ENCODE measurements at places on chromosomes 5 and 9. TPM values are rescaled to one million over a fixed set of nuclear protein-coding genes. Genes with fewer than 3 reads are reported as not detected.

DNA sequence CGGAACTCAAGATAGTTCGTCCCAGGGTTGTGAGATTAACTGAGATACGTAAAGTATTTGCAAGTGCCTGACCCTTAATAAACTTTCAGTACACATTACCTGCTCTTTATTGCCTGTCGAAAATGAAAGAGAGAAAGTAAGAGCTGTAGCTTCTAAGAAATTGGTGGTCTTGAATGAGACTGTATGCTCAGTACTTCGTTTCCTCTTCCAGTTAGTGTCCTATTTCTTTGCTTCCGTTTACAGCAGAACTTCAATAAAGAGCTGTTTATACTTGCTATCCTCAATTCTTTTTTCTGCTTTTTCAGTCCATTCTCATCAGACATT is 534 bp downstream of the SRFBP1 start:
- peaks cover 13% of the 10 kb centered on the region for H3K36me3 ChIP-seq
- H3K4me1 ChIP-seq: no peaks in the 10 kb centered on the region
- H3K27me3 ChIP-seq: no peaks in the 10 kb centered on the region
- DNase-seq: no peak

- H3K36me3 ChIP-seq: peaks cover 20% of the 10 kb centered on the region
- H3K4me3 ChIP-seq: no peak overlapping the region
- no peak for DNase-seq
- no peaks in the 10 kb centered on the region for H3K27me3 ChIP-seq
- H3K27ac ChIP-seq: no peak overlapping the region
Observed at GRCh38 chr5:127254729-127255284, 35.8 kb upstream of the MEGF10 start.

- no peaks in the 10 kb centered on the region for H3K36me3 ChIP-seq
- no peak for DNase-seq
- H3K27ac ChIP-seq: no peak overlapping the region
- H3K4me3 ChIP-seq: no peak overlapping the region
Observed at GRCh38 chr5:56649569-56649968, 165.8 kb upstream of the MAP3K1 start.

GRCh38 chr9:16670791-16671190 is 199.7 kb downstream of the BNC2 start:
- no peaks in the 10 kb centered on the region for H3K36me3 ChIP-seq
- DNase-seq: no peak
- no peak overlapping the region for H3K4me3 ChIP-seq
- no peak overlapping the region for H3K27ac ChIP-seq

DNA sequence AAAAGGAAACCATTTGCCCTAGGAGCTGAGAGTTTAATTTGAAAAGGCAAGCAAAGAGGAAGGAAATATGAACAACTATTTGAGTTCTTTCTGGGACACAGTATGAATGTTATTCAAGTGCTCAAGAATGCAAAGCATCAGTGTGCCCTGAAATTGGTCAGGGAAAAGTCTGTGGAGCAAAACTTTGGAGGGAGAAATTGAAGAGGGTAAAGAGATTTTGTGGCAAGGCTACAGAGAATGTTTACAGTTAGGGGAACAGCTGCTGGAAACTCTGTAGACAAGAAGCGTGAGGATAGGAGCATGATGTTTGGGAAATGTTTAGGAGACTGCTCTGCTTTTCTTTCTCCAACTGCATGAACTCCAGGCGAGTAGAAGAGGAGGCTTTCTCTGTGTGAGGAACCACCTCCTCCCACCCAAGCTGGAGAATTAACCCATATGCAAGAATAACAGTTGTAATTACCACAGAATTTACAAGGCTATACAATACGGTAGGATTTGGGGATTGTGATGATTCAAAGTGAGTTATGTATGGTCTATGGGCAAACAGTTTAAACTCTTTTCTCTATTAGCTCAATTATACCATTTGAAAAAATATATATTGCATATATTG is 75.4 kb upstream of the IL7R start:
- H3K36me3 ChIP-seq: no peaks in the 10 kb centered on the region
- H3K4me1 ChIP-seq: no peaks in the 10 kb centered on the region
- H3K4me3 ChIP-seq: no peak overlapping the region
- no peak for DNase-seq
- H3K27ac ChIP-seq: no peak overlapping the region

Gene HSPB3
- not detected for total RNA-seq

DNA sequence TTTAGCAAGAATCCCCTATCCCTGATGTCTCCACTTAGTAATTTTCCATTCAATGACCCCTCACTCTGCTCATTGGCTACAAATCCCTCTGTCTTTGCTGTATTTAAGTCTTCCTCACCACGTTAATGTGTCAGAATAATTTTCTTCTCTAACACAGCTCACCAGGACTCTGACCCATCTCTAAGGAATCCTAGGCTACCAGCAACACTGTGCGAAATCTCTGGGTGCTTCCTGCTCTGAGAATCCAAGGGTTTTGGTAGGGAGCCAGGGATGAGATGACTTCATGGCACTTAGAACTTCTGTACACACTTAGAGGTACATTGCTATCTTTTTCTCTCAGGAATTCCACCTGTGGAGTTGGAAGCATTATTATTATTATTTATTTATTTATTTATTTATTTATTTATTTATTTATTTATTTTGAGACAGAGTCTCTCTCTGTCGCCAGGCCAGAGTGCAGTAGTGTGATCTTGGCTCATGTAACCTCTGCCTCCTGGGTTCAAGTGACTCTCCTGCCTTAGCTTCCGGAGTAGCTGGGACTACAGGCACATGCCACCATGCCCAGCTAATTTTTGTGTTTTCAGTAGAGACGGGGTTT is 53.5 kb downstream of the FOXI1 start:
- H3K27ac ChIP-seq: no peak overlapping the region
- H3K27me3 ChIP-seq: no peaks in the 10 kb centered on the region
- no peak overlapping the region for H3K4me3 ChIP-seq

Gene ANP32B
- 100.0 TPM for total RNA-seq

Gene PAEP
- total RNA-seq: not detected

DNA sequence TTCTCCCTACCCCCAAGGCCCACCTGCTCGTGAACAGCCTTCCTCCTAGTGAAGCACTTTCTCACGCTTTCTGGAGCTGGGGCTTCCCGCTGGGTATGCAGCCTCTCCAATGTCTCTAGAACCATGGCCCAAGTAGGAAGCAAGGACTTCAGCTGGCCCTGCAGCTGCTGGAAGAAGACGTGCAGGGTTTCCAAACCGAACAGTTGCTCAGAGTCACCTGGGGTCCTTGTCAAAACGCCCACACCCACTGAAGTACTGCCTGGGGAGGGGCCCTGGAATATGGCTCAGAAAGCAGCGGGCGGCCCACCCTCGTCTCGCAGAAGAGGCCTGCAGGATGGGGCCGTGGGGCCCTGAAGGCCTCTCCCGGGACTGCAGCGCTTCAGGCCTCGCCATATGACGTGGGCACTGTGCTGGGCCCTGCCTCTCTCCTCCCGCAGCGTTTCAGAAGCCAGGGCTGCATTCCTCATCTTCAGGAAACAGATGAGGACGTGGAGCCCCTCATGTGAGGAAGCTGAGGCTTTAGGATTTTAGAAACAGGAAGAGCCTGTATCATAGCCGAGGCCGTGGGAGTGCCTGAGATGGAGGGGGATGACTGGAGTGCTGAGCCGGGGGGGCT is 116.0 kb upstream of the LMX1B start:
- DNase-seq: no peak
- H3K27me3 ChIP-seq: no peaks in the 10 kb centered on the region
- H3K36me3 ChIP-seq: no peaks in the 10 kb centered on the region
- H3K4me1 ChIP-seq: no peaks in the 10 kb centered on the region
- no peak overlapping the region for H3K4me3 ChIP-seq

- no peaks in the 10 kb centered on the region for H3K27me3 ChIP-seq
- H3K4me3 ChIP-seq: no peak overlapping the region
- no peaks in the 10 kb centered on the region for H3K36me3 ChIP-seq
- no peaks in the 10 kb centered on the region for H3K4me1 ChIP-seq
Observed at GRCh38 chr9:113570106-113570505, 106.6 kb downstream of the RGS3 start.

DNA sequence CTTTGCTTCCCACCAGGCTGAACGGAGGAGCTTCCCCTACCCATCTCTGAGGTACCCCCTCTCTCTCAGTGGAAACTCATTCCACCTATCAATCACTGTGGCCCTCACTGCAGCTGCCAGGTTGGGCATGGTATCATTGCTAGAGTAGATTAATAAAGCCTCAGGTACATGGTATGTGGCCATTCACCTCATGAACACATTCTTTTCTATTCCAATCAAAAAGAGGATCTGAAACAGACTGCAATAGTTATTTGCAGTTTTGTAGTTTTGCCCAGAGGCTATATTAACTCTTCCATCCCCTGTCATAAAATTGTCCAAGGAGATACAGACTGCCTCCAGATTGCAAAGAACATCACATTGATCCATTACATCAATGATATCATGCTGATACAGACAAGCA is 85.8 kb upstream of the MVB12B start:
- no peak overlapping the region for H3K27ac ChIP-seq
- no peak for DNase-seq
- H3K4me3 ChIP-seq: no peak overlapping the region
- H3K27me3 ChIP-seq: no peaks in the 10 kb centered on the region
- no peaks in the 10 kb centered on the region for H3K4me1 ChIP-seq

DNA sequence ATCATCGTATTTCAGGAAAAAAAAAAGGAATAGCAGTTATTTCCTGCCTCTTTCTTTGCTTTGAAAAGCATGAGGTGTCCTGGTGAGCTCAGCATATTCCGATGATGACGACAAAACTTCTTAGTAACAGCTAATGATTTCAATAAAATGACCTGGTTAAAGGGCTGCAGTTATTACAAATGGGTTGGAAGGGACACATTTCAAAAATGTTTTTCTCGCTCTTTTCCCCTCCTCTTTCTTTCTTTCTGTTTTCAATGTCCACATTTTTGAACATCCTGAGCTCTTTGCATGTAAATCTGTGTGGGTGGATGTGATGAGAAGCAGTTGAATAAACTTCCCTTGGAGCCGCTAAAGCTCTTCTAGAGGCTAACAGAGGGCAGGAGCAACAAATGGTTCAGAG is 186.8 kb upstream of the SLC27A6 start:
- H3K4me1 ChIP-seq: peaks cover 4% of the 10 kb centered on the region
- no peak overlapping the region for H3K27ac ChIP-seq
- no peaks in the 10 kb centered on the region for H3K36me3 ChIP-seq
- DNase-seq: no peak
- no peak overlapping the region for H3K4me3 ChIP-seq

DNA sequence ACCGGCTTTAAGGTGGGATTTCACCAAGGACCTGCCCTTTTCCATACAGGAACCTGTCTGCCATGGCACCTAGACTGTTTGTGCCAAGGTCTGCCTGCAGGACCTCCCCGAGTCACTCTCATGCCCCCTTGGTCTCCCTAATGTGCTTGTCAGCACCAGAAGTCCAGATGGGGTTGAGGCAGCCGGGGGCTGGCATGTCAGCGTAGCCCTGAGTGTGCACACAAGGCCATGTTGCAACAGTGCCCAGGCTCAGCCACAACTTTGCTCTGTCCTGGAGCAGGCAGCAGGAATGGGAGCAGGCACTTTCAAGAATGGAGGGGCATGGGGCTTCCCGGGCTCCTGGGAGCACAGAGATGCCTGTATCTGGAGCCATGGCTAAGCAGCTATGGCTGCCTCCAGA is 621.5 kb downstream of the CDH9 start:
- no peak overlapping the region for H3K4me3 ChIP-seq
- DNase-seq: no peak
- no peak overlapping the region for H3K27ac ChIP-seq
- no peaks in the 10 kb centered on the region for H3K27me3 ChIP-seq
- H3K36me3 ChIP-seq: no peaks in the 10 kb centered on the region

GRCh38 chr9:93156475-93157008 is 22.5 kb upstream of the NINJ1 start:
- H3K4me1 ChIP-seq: no peaks in the 10 kb centered on the region
- no peak for DNase-seq
- H3K27me3 ChIP-seq: no peaks in the 10 kb centered on the region
- no peaks in the 10 kb centered on the region for H3K36me3 ChIP-seq

Gene ABLIM3
- 0.29 TPM for total RNA-seq

DNA sequence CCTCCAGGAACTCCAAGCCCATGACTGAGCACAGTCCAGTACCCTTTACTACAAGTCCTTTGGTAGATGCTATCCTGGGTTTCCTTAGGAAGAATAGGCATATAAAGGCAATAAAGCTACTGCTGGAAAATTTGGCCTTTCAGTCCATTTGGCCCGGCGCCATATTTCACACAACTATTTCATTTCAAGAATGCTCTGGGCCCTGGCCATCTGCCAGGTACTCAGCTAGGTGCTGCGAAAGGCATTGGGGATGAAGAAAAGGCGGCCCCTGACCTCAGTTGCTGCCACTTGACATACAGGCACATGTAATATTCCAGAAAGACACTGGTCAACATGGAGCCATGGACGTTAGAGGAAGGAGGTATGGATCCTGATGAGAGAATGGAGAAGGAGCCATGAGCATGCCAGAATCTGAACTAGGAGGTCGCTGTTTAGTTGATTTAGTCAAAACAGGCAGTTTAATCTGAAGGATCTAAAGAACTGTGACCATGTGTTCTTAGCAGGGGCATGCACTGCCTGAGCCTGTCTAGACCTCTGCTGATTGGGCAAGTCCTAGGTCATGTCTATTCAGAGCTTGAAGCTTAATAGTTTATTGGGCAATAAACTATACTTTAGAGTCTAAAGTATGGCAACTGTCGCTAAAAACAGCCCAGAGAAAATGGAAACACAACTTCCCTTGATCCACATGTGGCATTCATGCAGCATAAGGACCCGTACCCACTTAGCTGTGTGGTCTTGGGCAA is 149.3 kb downstream of the MELK start:
- no peak overlapping the region for H3K27ac ChIP-seq
- 0 out of 2 replicates have a peak, but pooled peaks cover 4% of the 10 kb centered on the region for H3K4me1 ChIP-seq
- H3K27me3 ChIP-seq: no peaks in the 10 kb centered on the region
- no peaks in the 10 kb centered on the region for H3K36me3 ChIP-seq

DNA sequence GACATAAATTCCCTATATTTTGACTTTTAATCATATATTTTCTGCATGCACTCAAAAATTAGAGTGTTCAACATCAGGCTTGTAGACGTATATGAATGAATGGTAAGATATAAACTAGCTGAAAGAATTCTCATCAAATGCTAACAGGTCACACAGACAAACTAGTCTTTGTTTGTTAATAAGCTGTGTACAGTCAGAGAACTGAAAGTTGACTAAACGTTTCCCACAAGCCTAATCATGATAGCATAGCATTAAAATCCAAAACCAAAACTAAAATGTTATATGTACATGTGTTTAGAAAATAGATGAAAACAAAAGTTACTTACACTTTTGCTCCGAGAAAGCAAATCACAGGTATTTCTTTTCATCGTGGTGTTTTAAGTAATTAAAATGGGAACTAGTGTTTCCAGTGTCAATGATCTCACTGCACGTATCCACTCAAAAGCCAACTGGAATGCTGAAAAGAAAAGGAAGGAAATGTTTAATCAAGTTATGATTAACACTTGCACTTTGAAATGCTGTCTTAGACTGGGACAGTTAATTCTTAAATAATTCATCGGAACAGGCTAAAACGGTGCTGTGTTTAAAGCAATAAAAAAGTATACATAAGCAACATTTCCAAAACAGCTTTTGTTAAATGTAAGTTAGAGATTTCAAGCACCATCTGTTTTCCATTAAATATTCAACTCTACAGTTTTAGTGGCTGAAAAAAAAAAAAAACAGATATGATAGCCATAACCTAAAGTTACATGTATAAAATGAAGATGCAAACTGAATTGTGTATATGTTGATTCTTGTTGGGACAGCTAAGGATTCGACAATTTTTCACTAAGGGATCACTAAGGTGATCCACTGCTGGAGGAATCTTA is 291.9 kb upstream of the PDE4D start:
- no peak overlapping the region for H3K4me3 ChIP-seq
- H3K4me1 ChIP-seq: no peaks in the 10 kb centered on the region
- no peaks in the 10 kb centered on the region for H3K36me3 ChIP-seq
- H3K27me3 ChIP-seq: no peaks in the 10 kb centered on the region
- no peak overlapping the region for H3K27ac ChIP-seq

Data from H9 (cell line).